Stimulated activated CD8-positive, alpha-beta memory T cell treated with anti-CD3 and anti-CD28 coated beads, Interleukin-15, amount 100 ng/mL, for 48 hours (primary cell): ENCODE measurements at places on chromosomes 6 and 20.

GRCh38 chr6:64489763-64490162 is 854.2 kb downstream of the PHF3 start:
- no peak for DNase-seq

DNA sequence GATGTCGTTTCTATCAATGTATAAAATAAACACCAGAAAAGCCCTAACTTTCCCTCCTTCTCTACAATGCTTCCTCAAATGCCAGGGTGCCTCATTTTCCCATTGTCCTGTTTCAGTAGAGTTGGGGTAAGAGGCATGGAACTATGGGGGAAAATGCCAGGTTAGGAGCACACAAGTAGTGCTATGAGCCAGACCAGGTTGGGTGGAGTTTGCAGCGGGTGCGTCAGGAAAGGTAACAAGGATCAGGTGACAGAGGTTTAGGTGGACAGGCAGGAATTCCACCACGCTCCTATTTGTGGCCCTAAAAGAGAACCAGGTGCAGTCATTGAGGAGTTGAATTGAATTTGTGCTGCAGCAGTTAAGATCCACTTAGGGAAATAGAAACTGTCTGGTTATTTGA is 36.5 kb downstream of the SYTL3 start:
- no peak for DNase-seq

GRCh38 chr6:320351-321157 is 28.3 kb downstream of the DUSP22 start:
- no peak for DNase-seq

DNA sequence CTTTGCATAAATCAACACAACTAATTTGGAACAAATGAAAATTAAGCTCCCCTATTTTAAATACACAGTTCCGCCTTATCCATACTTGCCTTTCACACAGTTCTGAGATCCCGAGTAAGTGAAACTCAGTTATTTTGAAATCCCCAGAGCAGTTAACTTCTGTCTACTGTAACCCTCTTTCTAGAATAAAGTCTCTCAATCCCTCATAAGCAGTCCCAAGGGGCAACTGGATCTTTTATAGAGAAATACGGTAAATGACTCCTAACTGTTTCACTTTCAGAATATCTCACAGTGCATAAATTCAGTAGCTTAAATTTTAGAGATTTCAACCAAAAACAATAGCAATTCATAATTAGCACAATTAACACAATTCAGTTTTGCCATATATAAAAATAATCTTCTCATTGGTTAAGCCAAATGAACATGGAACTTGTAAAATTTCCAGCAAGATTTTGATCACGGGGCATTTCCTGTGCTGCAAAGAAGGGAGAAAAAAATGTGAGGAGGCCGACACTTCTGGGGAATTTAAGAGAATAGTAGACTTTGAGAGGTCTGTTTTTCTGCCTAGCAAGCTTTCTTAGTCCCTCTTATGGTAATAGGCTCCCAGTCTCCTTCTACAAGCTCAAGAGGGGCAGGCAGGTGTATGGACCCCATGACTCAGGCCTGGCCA is 78.3 kb downstream of the KIF6 start:
- DNase-seq = no peak

- no peak for DNase-seq
These were observed 30.4 kb downstream of the ZC3H12D start for GRCh38 chr6:149454346-149454848.

DNA sequence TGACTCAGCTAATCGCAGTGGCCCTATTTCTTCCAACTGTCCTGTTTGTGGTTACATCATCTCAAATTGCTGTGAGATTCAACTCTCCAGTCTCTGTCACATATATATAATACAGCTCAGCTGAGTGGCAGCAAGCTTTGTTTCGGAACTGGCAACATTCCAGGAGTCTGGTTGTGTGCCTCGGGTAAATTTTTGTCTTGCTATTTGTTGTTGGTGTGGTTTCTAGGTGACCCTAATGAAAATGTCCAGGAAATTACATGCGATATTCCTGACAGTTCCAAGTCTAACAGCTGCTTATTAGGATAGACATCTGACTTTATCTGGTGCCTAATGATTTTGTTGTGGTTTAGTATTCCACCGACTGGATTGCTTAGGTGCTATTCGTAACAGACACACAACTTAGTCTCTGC is 581.8 kb downstream of the CD109 start:
- no peak for DNase-seq

DNA sequence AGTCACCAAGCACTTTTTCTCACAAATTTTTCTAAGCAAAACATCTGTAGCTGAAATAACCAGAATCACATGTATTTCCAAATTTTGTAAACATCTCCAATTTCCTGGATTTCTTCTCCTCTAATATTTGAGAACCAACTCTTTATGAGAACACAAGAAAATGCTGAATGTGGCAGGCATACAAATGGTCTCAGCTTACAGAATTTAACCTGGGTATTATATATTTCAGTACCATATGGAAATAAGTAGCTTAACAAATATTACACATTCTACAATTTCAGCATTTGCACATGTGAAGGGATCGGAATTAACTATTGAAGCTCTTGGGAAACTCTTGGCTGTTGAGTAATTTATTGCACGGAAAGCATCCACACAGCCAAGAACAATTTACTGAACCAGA is 92.5 kb downstream of the TBXT start:
- no peak for DNase-seq

DNA sequence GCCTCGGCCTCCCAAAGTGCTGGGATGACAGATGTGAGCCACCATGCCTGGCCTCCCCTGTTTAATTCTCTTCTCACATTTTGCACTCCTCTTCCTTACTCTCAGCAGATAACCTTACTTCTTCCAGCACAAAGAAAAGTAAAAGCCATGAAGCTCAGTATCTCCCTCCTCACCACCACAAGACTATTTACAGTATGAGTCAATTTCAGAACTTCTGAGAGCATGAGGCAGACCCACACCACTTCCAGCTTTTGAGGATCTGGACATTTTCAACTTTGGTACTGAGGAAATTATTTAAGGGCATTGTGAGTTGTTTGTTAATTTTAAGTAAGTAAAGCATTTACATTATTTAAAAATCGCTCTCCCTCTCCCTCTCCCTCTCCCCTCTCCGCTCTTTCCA is 8.0 kb upstream of the SNX3 start:
- no peak for DNase-seq
